ENCODE measurements at places on chromosomes 12 and 14. TPM values are rescaled to one million over a fixed set of nuclear protein-coding genes. Genes with fewer than 3 reads are reported as not detected.

GRCh38 chr12:25151476-25151875 lies 43.5 kb downstream of the DNAI7 start:
- H3K36me3 ChIP-seq, result no peaks in the 10 kb centered on the region
- no peaks in the 10 kb centered on the region for H3K4me1 ChIP-seq
- peak; percentile 69 for DNase-seq
- peak overlapping the region; percentile 34 for H3K27ac ChIP-seq

GRCh38 chr14:33967138-33967537 lies 16.3 kb upstream of the EGLN3 start:
- H3K4me3 ChIP-seq, result no peak overlapping the region
- H3K4me1 ChIP-seq, result no peaks in the 10 kb centered on the region
- no peak for DNase-seq
- no peaks in the 10 kb centered on the region for H3K36me3 ChIP-seq

GRCh38 chr12:12837025-12837812 lies 24.1 kb downstream of the DDX47 start:
- no peaks in the 10 kb centered on the region for H3K36me3 ChIP-seq
- no peak for DNase-seq
- no peaks in the 10 kb centered on the region for H3K27me3 ChIP-seq
- no peak overlapping the region for H3K4me3 ChIP-seq
- no peak overlapping the region for H3K27ac ChIP-seq

GRCh38 chr12:27818401-27818918 lies 38.4 kb upstream of the MANSC4 start:
- DNase-seq, result peak; percentile 83
- H3K4me1 ChIP-seq, result peaks cover 18% of the 10 kb centered on the region

DNA sequence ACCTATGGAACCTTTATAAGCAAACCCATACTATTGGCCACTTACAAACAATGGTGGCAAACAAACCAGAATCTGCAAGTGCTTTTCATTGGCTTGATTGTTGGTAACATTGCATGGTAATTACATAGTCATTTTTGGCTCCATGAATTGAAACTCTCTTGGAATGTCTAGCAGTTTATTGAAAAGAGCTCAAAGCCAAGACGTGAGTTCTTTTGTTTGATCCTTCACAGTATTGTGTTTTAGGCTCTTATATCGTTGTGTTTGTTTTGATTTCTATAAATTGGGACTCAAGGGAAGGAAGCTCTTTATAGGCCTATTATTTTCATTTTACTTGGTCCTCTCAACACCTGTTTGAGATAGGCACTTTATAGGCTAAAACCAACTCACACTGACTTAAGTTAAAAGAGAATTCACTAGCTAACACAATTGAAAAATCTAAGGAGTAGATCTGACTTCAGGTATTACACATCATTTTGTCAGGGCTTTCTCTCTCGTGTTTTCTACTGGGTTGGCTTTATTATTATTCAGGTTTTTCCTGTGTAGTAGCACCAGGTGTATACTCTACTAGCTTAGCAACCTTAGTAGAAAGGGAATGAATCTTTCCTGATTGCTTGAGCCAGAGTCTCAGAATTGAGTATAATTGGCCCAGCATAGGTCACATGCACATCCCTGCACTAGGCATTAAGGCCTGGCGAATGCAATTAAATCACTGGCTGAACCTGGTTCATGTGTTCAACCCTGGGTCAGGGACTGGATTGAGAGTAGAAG lies 341.4 kb downstream of the RAD51B start:
- DNase-seq, result no peak
- peaks cover 2% of the 10 kb centered on the region for H3K4me1 ChIP-seq
- peak overlapping the region; percentile 66 for H3K27ac ChIP-seq
- H3K4me3 ChIP-seq, result no peak overlapping the region

DNA sequence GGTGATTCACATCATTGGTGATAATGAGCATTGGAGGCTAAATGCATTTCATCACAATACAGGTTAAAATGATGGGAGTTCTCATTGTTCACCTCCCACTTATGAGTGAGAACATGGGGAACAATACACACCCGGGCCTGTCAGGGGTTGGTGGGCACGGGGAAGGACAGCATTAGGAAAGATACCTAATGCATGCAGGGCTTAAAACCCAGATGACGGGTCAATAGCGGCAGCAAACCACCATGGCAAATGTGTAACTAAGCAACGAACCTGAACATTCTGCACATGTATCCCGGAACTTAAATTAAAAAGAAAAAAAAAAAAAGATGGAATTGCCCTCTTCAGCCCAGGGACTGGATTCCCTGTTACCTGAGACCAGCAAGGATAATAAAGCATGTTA lies 2.3 kb upstream of the LUM start:
- no peaks in the 10 kb centered on the region for H3K36me3 ChIP-seq

- H3K27ac ChIP-seq, result peak overlapping the region; percentile 61
- H3K36me3 ChIP-seq, result peaks cover 6% of the 10 kb centered on the region
- H3K27me3 ChIP-seq, result no peaks in the 10 kb centered on the region
- H3K4me3 ChIP-seq, result peak overlapping the region; percentile 16
Measured at GRCh38 chr12:12992418-12993130, 7.5 kb downstream of the HEBP1 start.

DNA sequence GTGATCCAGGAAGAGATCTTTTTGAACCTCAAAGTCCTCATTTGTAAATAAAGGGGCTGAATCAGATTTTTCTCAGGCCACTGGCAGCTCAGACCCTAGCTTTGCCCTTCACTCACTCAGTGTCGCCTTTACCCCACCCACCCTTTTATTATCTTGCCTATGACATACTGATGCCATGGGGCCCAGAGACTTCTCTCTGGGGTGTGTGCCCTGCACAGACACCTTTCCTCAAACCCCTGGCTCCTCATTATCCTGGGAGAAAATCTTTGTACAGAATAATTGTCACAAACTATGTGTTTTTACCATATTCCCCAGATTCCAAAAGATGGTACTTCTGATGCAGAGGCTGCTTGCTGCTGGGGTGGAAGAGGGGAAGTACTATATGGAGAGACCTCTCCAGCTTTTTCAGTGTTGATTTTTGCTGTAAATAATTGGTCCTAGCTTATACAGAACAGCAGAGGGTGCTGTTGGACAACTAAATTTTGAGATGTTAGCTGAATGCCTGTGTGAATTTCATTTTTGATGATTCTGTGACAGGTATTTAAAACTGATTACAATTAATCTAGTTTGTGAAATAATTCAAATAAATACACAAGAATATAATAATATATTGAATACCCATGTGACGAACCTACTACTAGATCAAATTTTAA lies 53.9 kb upstream of the DCD start:
- no peaks in the 10 kb centered on the region for H3K36me3 ChIP-seq
- no peak overlapping the region for H3K4me3 ChIP-seq
- H3K4me1 ChIP-seq, result no peaks in the 10 kb centered on the region
- DNase-seq, result no peak
- H3K27me3 ChIP-seq, result no peaks in the 10 kb centered on the region

DNA sequence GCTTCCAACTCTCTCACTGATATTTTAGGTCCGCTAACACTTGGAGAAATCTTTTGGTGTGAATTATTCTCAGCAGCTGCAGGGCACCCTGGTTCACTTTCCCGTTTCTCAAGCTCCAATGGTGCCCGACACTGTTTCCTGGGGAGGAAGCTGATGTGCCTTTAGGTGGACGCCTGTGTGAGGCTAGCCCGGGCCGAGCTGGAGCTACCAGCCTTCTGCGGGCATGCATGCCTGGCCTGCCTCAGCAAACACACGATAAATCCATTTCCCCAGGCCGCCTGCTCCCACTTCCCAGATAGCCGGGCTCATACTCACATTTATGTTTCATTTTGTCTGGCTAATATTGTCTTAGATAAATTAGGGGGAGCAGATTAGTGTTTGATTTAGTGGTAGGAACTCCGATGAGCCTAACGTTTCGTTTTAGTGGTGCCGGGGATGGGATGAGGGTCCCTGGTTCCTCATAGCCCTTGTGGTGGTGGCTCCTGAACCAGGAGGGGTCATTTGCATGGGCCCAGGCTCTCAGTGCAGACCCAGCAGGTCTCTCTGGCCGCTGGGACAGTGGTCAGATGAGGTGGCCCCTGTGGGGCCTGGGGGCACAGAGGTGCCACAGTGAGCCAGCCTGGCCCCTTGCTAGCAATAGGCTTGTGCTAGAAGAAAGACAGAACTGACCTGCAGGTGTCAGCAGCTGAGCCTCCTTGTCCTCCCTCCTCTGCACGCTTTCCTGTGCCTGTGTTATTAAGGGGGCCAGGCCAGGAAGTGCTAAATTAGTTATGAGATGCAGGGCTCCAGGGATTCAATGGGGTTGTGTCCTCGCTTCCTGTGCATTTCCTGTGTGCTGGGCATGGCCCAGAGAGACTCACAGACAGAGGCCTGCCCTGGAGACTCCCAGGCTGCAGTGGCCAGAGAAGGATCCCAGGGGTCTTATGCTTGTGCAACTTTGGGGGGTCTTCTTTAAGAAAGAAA lies 88.3 kb downstream of the KIF26A start:
- DNase-seq, result peak; percentile 39
- H3K27ac ChIP-seq, result no peak overlapping the region
- no peaks in the 10 kb centered on the region for H3K27me3 ChIP-seq

DNA sequence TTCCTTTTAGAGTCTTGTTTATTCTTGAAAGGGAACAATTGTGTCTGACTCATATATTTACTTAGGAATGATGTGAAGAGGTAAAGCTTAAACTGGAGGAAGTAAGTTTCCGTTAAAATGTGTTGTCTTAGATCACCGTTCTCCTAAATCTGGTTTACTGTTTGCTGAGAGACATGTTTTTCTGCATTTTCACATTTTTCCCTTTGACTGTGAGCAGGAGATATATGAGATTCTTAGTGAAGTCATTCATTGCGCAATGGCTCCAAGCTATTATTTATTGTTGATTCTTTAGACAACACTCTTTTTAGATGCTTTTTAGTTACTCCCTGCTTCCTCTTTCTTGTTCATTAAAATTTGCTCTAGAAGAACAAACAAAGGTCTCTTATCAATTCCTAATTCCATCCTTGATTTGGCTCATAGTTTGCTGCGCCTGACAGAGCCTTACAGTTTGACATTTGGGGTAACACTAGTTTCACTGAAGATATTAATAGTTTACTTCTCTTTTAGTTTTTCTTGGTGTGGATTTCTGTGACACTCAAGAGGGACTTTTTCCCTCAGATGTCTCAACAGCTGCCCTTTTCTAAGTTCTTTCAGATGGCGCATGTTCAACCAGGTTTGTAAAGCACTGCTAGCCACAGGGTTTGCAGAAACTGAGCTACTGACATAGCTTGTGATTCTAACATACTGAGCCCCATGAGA lies 11.4 kb downstream of the CLECL1 start:
- no peak for DNase-seq
- H3K4me3 ChIP-seq, result no peak overlapping the region
- no peaks in the 10 kb centered on the region for H3K4me1 ChIP-seq

DNA sequence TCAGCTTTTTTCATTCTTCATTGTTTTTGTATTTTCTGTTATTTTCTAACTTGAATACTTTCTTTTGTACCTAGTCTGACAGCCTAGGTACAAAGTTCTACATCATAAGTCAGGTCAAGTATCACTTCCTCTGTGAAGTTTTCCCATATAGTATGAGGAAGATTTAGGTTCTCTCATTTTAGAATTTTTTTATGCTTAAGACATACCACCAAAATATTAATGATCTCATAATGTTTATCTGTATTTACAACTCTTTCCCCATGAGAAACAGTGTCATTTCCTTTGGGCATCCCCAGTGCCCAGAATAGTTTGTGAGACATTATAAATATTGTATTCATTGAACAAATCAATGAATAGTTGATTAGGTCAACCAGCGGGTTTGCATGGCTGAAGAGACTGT lies 3.1 kb upstream of the ATF7IP start:
- H3K4me1 ChIP-seq, result no peaks in the 10 kb centered on the region
- H3K36me3 ChIP-seq, result no peaks in the 10 kb centered on the region
- H3K27me3 ChIP-seq, result no peaks in the 10 kb centered on the region

DNA sequence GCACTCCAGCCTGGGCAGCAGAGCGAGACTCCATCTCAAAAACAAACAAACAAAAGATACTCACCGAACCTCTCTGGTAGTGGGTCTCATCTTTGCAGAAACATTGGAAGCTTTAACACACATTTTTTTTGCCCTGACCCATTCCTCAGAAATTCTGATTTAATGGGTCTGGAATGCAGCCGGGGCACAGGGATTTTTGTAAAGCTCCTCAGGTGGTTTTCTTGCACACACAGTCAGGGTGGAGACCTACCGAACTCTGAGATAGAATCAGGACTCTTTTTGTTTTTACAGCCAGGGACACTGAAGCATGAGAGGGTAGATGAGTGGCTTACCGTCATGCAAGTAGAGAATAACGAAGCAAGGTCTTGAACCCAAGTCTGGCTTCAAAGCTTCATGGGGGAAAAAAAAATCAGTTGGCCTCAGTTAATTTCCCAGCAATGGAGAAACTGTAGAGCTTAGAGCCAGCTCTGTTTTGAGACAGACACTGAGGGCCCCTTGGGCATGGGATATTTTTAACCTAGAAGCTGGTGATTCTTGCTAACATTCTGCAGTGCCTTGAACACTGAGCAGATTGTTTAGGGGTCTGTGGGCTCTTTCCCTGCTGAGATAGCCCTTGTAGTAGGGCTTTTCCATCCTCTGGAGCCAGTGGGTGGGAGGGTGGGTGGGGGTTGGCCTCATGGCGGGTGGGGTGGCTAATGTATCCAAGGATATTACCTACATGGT lies 4.8 kb downstream of the RNU4-2 start:
- H3K4me1 ChIP-seq, result no peaks in the 10 kb centered on the region
- no peak overlapping the region for H3K27ac ChIP-seq
- no peaks in the 10 kb centered on the region for H3K36me3 ChIP-seq
- no peak overlapping the region for H3K4me3 ChIP-seq
- DNase-seq, result no peak

- H3K27ac ChIP-seq, result no peak overlapping the region
- H3K27me3 ChIP-seq, result no peaks in the 10 kb centered on the region
Measured at GRCh38 chr14:105660816-105661531, 134.6 kb downstream of the TMEM121 start.

DNA sequence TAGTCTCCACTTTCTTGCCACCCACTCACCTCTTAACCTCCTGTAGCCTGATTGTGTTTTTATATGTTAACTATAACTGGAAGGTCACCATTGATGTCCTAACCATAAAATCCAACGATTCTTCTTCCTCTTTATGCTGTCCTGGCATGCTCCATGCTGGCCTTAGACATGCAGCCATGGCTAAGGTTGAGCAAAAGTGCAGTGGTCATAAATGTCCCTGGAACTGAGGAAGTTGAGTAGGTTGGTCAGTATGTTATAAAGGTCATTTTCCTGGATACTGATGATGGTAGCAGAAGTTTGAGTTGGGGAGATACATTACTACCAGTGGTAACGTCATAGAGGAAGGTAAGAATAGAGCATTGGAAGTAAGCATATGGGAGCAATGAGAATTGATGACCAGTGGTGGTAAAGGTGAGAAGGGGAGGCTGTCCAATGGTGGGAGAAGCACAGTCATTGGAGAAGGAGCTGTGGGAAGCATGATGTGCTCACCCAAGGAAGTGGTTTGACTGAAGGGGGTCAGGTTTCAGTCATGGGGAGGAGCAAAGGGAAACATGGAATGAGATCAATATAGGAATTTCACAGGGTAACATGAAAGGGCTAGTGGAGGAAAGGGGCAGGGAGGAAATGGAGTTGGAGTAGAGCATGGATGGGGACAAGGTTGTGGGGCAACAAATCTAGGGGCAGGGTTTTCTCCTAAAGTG lies 240.8 kb downstream of the DACT1 start:
- H3K4me1 ChIP-seq, result no peaks in the 10 kb centered on the region
- no peak overlapping the region for H3K4me3 ChIP-seq
- H3K36me3 ChIP-seq, result no peaks in the 10 kb centered on the region
- no peak overlapping the region for H3K27ac ChIP-seq

- no peaks in the 10 kb centered on the region for H3K27me3 ChIP-seq
- no peaks in the 10 kb centered on the region for H3K4me1 ChIP-seq
- no peak overlapping the region for H3K4me3 ChIP-seq
- H3K27ac ChIP-seq, result no peak overlapping the region
Measured at GRCh38 chr12:24721191-24721590, 227.7 kb downstream of the BCAT1 start.

Gene KRT71
- not detected for total RNA-seq

Gene CAPZA3
- not detected for total RNA-seq

Gene APOLD1
- 18.6 TPM for total RNA-seq

Gene GOLGA3
- 66.0 TPM for total RNA-seq
